ENCODE measurements at places on chromosomes 13 and 19.

DNA sequence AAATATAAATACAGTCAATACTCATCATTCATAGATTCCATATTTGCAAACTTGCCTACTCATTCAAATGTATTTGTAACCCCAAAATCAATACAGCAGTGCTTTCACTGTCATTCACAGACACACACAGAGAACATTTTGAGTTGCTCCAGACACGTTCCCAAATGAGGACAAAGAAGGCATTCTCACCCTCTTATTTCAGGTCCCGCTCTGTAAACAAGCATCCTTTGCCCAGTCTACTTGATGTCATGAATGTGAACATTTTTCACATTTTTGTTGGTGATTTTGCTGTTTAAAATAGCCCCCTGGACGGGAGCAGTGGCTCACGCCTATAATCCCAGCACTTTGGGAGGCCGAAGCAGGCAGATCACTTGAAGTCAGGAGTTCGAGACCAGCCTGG lies 15.5 kb downstream of the C19orf47 start:
- DNase-seq = no peak

DNA sequence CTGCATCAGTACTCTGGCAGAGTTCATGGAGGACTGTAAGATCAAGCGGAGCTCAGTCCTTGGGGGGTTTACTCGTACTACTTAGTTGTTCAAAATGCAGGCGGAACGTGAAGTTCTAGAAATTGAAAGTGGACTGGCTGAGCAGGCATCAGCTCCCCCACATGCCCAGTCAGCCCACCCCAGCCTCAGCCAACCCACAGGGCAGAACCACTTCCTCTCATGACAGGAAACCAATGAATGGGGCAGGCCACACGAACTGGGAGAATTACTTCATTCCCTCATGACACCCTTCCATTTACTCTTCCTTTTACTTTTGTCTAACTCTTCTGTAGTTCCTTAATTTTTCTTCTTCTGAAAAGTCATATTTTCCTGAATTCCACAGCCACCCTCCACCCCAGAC lies 71.9 kb downstream of the FLT1 start:
- no peak for DNase-seq

DNA sequence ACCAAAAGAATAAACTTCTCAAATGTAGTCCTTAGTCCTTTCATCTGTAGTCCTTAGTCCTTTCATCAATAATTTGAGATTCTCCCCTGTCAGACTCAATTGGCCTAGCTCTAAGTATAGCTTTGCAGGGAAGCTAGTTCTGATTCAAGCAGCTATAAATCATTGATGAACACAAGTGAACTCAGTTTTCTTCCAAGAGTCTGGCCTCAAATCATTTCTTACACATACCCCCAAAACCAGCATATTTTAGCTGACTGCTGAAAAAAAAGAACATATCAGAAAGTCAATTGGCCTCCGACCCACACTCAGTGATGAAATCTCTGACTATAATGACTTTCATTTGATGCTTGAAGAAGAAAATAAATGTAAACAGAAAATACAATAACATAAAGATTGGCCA lies 64.9 kb downstream of the TNFSF11 start:
- no peak for DNase-seq

DNA sequence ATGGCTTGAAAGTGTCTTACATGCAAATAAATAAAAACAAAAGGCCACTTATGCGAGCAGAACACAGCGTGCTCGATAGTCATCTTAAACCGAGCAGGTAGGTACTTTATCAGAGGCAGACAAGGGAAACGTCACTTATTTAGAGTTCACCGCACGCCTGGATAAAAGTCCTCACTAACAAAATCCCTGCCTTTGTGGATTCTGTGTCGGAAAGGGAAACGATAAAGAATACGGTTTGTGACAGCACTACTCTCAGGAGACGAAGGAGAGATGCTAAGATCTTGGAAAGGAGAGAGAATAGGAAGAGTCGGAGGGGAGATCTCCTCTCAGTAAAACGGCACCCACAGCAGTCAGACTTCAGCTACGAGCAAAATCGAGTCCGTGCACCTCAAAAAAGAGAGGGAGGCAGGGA lies 581 bp downstream of the RCBTB1 start:
- DNase-seq = no peak

DNA sequence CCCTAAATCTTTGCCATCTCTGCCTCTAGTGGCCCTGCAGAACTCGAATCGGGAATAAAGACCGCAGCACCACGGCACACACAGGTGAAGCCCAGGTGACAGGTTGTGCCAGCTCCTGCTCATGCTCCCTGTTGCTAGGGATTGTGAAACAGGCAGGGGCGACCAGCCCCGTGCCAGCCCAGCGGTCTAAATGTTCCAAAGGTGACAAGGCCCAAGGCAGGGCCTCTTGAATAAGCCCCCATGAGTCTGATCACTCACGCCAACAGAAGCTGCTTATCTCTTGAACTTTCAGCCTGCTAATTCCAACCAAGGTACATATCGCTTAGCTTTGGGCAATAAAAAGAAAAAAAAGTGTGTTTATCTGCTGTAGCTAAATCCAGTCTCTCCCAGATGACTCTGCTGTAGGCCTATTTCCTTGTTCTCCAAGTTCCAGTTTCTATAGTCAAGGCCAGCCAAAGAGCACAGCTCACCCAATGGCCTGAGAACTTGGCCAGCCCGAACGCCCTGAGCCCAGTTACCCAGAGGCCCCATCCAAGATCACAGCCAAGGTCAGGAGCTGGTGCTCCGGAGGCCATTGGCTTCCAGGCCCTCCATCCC lies 191.1 kb upstream of the GPR12 start:
- DNase-seq = no peak

DNA sequence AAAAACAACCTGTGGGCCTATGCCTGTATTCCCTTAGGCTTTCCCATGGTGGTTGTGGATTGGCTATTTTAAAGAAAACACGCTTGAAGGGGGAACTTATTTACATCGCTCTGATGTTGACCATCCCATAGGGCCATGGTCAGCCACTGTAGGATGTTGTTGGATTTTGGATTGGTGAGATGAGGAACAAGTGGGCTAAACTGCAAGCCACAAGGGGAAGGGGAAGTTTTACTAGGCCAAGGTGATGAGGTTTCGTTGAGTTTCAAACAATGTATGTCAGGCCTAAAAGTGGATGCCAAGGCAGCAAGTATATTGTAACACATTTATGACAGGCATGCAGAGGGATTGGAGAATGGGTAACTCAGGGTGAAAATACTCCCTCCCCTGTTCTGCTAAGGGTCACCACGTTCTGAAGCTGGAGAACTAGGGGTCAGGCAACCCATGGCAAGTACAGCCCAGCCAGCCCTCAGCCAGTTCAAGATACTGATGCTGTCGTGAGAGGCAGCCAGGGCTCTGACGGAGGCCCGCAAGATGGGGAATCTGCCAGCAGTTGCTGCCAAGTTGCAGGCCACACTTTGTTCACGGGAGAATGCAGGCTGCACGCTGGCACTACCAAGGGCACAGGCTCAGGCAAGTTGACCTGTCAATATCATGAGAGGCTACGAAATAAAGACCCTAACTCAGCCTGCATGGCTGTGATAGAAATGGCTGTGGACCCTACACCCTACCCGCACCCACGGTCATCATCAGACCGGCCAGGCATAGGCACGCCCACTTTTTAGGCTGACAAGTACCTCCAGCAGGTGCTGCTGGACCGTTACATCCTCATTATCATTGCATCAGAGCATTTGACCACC lies 11.1 kb downstream of the IRGC start:
- DNase-seq = no peak

- DNase-seq = no peak
Observed at GRCh38 chr13:47611664-47612288, 389.3 kb downstream of the SUCLA2 start.

DNA sequence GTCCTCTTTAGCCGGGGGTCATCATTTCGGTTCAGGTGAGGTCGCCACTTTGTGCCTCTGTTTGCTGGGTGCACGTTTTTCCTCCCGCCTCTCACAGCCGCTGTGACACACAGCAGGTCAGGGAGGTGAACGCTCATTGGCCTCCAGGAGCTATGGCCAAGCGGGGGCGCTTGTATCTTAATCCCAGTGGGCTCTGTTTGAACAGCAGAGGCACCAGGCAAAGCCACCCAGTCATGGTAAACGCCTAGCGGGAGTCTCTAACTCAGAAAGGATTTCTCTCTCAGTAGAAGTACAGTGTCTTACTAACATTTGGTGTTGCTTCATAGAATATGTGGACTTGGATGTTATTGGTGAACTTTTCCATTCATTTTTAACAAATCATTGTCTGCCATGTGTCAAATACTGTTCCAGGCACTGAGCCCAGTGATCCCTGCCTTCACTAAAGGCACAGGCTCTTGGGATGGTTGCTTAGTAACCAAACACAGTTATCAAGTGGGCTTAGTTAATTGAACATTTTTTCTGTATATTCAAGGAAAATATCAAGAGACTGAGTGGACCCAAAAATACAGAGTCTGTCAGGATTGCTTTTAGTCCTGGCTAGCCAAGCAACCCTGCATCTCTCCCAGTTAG lies 186.7 kb downstream of the STK24 start:
- DNase-seq = no peak
